ENCODE measurements at places on chromosomes 7 and 10. TPM values are rescaled to one million over a fixed set of nuclear protein-coding genes. Genes with fewer than 3 reads are reported as not detected.

The SPDYE11 gene
- not detected for total RNA-seq

The NPY4R gene
- total RNA-seq = not detected

The OGDH gene
- total RNA-seq = 41.8 TPM

The SCD gene
- 113 TPM for total RNA-seq

The GPR26 gene
- not detected for total RNA-seq

The RNLS gene
- total RNA-seq = not detected

The TMEM72 gene
- 0.08 TPM for total RNA-seq

The ACBD7 gene
- total RNA-seq = 5.7 TPM

The NPY4R2 gene
- total RNA-seq = not detected

The LRMDA gene
- total RNA-seq = 4.5 TPM

The HOXA2 gene
- 1.4 TPM for total RNA-seq

The ZNF394 gene
- 30.7 TPM for total RNA-seq

The FFAR4 gene
- total RNA-seq = 0.08 TPM

The SPDYE16 gene
- total RNA-seq = 0.08 TPM

The CUBN gene
- total RNA-seq = 0.30 TPM

The FAM24B gene
- total RNA-seq = 8.2 TPM

The TRIM50 gene
- not detected for total RNA-seq

The ITIH5 gene
- 2.0 TPM for total RNA-seq

The EPO gene
- total RNA-seq = not detected

The FAM25A gene
- total RNA-seq = not detected

The CD36 gene
- not detected for total RNA-seq

The ADAM8 gene
- total RNA-seq = 4.5 TPM

The NXPH1 gene
- total RNA-seq = not detected

The ELFN1 gene
- 0.24 TPM for total RNA-seq

The PKD1L1 gene
- 0.29 TPM for total RNA-seq

The HABP2 gene
- 0.08 TPM for total RNA-seq

The TRIM73 gene
- 1.7 TPM for total RNA-seq

The TMEM139 gene
- 3.2 TPM for total RNA-seq

The ERVW-1 gene
- not detected for total RNA-seq

The IL2RA gene
- not detected for total RNA-seq

The MMD2 gene
- not detected for total RNA-seq

The JCAD gene
- total RNA-seq = under 0.01 TPM
